Cortex of kidney (tissue), 1 donor: ENCODE measurements at places on chromosomes 7 and 10.

GRCh38 chr10:90051474-90051873 is 350.1 kb downstream of the KIF20B start:
- DNase-seq, result no peak

DNA sequence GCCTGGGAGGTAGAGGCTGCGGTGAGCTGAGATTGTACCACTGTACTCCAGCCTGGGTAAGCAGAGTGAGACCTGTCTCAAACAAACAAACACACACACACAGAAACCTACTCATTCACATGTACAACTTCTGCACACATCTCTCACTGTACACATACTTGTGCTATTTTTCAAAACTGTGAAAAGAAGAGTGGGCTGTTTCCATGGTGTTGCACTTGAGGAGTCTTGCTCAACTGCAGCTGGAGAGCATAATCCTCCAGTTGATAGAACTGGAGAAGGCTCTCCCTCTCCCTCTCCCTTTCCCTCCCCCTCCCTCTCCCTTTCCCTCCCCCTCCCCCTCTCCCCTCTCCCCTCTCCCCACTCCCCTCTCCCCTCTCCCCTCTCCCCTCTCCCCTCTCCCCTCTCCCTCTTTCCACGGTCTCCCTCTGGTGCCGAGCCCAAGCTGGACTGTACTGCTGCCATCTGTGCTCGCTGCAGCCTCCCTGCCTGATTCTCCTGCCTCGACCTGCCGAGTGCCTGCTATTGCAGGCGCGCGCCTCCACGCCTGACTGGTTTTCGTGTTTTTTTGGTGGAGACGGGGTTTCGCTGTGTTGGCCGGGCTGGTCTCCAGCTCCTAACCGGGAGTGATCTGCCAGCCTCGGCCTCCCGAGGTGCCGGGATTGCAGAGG is 43.7 kb upstream of the DLD start:
- no peak for DNase-seq

GRCh38 chr7:70434376-70434775 is 697.6 kb upstream of the GALNT17 start:
- DNase-seq, result no peak

DNA sequence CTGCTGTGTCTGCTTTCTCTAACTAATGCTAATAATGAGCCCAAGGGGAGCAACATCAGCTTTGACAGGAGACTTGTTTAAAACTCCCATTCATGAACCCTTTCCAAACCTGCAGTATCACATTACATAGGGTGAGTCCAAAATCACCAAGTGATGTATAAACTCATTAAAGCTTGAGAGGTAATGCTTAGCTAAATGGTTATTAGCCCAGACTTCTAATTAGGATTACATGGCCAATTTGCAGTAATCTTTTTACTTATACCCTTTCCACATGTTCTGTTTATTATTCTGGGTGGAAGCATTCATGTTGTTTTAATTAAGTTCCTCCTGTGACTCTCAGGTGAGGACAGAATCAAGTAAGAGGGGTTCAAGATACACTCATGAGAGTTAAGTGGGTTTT is 17.5 kb downstream of the ZNF138 start:
- no peak for DNase-seq

GRCh38 chr7:50647286-50647980 is 82.2 kb upstream of the DDC start:
- DNase-seq, result no peak

- DNase-seq, result no peak
Measured at GRCh38 chr7:116159711-116160110, 50.6 kb upstream of the TES start.

DNA sequence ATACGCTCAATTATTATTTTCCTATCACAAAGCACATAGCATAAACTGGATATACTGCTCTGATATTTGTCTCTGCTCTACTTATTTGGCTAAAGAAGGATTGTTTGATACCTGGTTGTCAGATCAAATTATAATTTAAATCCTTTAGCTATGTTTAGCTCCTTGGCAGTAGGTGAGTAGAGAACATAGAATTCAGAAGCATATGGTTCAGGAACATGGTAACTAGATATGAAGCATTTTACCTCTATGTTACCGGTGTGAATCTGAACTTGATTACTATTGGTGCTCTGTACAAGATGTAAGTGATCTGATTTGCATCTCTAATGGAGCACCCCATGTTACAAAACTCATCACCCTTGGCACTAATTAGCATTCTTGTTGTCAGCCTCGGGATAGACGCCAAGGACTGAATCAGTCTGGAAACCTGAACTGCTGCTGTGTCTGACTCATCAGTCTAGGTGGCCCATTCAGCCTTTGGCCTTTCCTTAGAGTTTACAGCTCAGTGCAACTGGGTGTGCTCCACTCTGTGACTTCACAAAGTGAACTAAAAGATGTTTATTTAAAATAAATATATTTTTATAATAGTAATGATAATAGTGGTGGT is 12.3 kb upstream of the MYPN start:
- DNase-seq, result no peak

GRCh38 chr10:80945264-80945880 is 407.7 kb downstream of the SH2D4B start:
- DNase-seq, result no peak

- no peak for DNase-seq
Measured at GRCh38 chr10:12966067-12966466, 35.4 kb downstream of the CCDC3 start.

DNA sequence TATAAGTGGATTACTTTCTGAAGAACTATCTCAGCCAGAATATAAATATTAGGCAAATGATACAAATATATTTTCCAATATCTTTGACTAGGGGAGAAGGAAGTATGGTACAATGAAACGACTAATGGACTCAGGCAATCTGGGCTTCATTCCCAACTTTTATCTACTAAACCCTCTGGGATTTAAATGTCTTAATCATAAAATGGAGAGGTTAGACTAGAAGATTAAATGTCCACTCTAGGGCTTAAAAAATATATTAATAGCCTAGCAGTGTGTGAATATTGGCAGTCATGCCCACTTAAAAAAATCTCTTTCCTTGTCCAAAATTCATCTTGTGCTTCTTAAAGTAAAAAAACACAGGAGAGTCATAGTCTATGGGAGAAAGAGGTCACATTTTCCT is 98.3 kb downstream of the CTTNBP2 start:
- no peak for DNase-seq

DNA sequence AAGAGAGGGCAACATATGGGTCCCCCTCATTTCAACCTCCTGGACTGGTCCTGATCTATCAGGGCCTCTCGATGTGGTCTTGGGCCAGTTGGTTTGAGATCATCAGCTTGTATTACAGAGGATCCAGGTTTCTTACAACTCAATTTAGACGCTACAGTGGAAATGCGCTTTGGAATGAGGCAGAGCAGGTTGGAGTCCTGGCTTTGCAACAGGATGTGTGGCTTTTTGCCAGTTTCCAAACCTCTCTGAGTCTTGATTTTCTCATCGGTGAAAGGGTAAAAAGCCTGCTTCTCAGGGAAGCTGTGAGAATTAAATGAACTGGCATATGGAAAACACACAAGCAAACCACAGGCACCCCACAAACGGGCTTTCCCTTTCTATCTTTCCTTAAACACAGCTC is 37.5 kb upstream of the MKI67 start:
- DNase-seq, result no peak

GRCh38 chr7:17663061-17663675 is 277.1 kb downstream of the SNX13 start:
- no peak for DNase-seq

DNA sequence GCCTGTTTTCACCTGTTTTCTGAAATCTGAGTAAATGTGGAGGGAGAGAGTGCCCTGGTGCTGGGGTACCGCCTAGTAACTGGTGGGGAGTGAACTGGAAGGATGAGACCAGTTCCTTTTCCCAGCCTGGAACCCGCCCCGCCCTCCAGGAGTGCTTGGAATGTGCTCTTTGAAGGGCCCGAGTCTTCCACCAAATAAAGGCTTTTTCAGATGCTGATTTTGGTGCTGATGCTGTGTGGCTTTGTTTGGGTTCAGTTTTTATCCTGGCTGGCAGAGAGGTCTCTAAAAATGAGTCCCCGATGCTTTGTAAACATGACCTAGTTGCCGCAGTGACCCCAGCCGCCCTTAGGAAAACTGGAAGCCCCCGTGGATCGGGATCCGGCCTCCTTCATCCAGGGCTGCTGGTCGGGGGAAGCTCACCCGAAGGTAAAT is 25.9 kb downstream of the FOXK1 start:
- DNase-seq, result no peak

- DNase-seq, result no peak
Measured at GRCh38 chr10:70458329-70459060, 17.0 kb upstream of the NODAL start.

GRCh38 chr10:21272643-21273399 is 252.7 kb downstream of the SKIDA1 start:
- DNase-seq, result no peak

- no peak for DNase-seq
Measured at GRCh38 chr7:149772241-149772955, 990 bp downstream of the ZNF467 start.

DNA sequence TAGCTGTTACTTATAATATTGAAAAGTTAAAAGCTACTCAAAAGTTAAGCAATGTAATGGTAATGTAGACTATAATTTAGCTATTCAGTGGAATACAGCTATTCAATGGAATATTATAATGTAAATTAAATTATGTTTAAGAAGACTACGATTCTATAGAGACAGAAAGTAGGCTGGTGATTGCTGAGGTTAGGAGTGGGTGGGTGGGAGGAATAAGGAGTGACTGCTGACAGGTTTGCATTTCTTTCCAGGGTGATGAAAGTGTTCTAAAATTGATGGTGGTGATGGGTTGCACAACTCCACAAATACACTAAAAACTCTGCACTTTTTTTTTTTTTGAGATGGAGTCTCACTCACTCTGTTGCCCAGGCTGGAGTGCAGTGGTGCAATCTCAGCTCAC is 21.4 kb downstream of the DENND2A start:
- no peak for DNase-seq

- no peak for DNase-seq
Measured at GRCh38 chr7:107999779-108000560, 3.0 kb downstream of the LAMB1 start.

DNA sequence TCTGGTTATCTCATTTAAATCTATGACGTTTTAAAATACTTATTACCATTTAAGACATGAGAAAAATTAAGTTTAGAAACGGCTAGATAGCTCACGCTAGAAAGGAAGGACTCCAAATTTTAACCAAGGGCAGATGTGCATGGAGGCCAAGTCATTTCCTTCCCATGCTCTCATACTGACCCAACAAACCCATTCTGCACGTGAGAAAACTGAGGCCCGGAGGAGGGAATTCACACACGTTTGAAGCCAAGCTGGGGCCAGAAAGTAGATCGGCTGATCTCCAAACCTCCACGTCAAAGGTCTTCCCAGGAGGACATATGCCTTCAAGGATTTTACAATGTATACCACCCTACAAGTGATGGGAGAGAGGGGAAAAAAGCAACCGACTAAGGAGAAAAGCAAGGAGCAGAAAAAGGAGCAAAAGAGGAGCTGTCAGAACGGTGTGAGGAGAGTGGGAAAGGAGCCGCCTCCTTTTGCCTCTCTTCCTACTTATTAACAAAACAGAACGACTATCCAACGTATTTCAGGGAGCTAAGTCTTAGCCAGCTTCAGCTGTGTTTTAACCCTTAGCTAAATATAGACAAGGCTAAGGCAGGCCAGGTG is 645 bp upstream of the SIRT1 start:
- no peak for DNase-seq

GRCh38 chr10:106440355-106440754 is 724.2 kb downstream of the SORCS1 start:
- DNase-seq, result no peak

- DNase-seq, result no peak
Measured at GRCh38 chr10:128149267-128150014, 23.2 kb upstream of the MKI67 start.

DNA sequence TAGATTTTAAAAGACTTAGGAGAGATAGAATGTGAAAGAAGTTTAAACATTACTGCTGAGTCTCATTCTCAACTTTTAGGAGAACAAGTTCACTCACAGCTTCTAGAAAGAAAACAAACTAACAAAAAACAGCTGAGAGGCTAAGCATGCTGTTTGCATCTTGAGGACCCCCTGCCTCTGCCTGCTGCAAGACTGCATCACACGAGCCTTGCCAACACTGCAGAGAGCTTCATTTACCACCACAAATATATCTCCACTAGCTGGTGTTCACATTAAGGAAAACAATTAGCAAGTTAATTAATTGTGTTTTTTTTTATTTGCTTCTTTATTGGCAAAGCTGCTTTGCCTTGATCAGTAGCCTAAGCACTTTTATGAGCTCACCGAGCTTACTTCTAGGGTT is 336.6 kb upstream of the KIAA1217 start:
- no peak for DNase-seq

DNA sequence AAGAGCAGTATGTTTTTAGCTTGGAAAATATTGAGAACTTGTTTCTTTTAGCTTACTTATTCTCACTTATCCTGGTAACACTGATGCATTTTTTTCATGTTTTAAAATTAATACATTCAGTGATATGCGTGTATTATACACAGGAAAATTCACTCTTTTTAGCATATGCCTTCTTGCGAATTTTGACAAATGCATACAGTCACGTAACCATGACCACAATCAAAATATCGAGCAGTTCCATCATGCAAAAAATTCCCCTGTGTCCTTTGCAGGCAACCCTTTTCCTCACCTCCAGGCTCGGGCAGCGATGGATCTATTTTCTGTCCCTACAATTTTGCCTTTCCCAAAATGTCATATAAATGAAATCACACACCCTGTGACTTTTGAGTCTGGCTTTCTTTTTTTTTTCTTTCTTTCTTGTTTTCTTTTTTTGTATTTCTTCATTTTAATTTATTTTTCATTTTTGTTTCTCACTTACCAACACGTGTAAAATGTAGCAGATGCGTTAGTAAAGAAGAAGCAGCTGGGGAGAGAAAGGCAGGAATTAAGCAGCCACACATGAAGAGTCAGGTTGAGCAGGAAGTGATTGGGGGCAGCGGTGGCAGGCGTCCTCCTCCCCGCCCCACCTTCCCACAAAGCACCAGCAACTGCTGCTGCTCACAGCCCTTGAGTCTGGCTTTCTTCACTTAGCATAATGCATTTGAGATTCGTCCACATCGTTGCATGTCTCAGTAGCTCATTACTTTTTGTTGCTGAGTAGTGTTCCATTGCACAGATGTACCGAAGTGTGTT is 29.9 kb downstream of the ADRB1 start:
- no peak for DNase-seq

DNA sequence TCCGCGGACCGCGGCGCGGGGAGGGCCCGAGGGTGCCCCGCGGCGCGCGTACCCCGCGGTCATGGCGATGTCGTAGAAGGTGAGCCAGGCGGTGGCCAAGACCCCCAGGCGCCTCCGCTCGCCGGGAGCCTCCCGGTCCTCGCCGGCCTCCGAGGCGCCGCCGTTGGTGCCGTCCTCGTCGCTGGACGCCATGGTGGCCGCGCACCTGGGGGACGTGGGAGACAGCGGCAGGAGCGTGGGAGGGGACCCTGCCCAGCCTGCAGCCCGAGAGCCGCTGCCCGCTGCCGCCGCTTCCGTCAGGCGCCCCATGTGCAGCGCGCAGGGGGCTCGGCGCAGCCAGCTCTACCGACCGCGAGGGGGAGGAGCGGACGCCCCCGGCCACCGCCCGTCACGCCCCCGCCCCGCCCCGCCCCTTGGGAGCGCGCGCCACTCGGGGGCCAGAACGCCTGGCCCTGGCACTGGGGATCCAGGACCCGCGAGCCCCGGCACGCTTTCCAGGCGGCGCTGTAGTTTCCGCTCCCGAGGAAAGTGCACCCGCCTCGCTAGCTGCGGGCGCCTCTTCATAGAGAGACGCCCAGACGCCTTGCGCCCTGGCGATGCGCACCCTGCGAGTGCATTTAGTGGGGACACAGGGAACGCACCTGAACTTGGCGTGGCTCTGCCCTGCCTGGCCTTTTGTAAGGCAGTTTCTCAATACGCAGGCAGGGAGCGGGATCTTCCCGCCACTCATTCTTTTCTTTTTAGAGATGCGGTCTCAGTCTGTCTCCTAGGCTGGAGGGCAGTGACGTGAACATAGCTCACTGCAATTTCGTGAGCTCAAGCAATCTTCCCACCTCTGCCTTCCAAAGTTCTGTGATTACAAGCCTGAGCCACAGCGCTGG is at the start of gene HACD1:
Gene HACD1, minus strand, starts transcription at position 344 of the 881 bp plus-strand sequence. Its CDS starts 35 bp downstream, at position 309.
- DNase-seq, result no peak
